ENCODE measurements at places on chromosomes 5 and 9. TPM values are rescaled to one million over a fixed set of nuclear protein-coding genes. Genes with fewer than 3 reads are reported as not detected.

- no peak for DNase-seq
Observed at GRCh38 chr9:38316166-38316780, 76.2 kb upstream of the ALDH1B1 start.

GRCh38 chr5:146788898-146789297, 89.7 kb downstream of the PPP2R2B start:
- DNase-seq, result no peak

DNA sequence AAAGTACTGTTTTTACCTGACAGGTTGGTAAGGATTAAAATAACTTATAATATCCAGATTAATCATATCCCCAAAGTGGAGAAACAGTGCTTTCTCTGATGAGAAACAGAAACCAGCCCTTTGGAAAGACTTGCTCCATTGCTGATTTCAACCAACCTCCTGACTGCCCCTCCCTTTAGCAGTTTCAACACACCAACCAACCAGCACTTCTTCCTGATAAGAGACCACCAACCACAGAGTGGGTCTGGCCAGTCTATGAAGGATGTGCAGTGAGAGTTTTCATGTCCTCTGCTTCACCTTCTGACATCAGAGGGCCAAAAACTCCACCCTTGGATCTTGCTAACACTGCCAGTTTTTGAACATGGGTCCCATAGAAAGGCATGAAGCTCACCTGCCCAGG, 28.1 kb downstream of the RIGI start:
- DNase-seq, result no peak

DNA sequence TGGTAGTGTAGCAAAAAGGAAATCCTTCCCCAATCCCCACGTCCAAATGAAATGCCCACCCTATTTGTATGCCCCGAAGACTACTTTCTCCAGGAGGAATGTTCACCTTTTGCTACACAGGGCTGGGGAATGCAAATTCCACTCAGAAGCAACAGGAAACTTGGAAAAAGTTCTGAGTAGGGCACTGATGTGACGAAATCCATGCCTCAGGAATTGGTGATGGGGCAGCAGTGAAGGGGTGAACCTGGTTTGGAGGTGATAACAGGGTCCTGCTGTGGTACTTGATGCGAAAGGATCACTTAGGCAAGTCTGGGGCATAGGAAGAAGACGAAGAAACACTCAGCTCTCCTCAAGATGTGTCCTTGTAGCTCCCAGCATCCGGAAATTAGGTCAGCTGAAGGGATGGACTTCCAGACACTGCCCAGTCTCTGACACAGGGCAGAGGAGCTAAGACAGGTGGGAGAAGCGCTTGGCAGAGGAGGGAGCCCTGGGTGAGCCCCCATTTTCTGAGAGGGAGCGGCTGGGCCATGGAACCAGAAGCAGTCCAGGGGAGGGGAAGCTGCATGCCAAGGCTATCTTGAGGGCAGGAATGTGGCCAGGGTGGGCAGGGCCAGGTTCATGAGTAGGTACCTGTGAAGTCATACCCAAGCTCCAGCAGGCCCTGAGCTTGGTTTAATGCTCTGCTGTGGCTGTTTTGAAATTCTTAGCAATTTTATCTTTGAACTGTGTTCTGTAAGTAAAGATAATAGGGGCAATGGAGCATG, 22.2 kb upstream of the MVB12B start:
- peak; percentile 15 for DNase-seq

DNA sequence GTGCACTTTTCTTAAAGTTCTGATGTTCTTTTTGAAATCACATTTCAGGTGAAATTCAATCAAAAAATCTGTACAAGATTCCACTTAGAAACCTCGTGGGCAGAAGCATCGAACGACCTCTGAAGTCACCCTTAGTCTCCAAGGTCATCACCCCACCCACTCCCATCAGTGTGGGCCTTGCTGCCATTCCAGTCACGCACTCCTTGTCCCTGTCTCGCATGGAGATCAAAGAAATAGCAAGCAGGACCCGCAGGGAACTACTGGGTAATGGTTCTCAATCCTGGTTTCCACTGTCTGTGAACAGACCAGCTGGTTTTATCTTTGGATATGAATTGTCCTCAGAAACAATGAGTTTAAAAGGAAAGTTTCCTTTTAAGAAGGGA, 8.1 kb upstream of the SLC2A8 start:
- no peak for DNase-seq

GRCh38 chr9:77946969-77947620, 84.5 kb downstream of the GNAQ start:
- no peak for DNase-seq

The GNG10 gene
- 21.4 TPM for total RNA-seq

The IER5L gene
- total RNA-seq, result 6.1 TPM

Data from activated CD8-positive, alpha-beta T cell treated with anti-CD3 and anti-CD28 coated beads, Interleukin-2, amount 10 ng/mL, durations not matched to agents 7 days and 5 days (primary cell).